Stimulated activated CD4-positive, alpha-beta T cell treated with anti-CD3 and anti-CD28 coated beads, Interleukin-15, amount 100 ng/mL, for 24 hours (primary cell): ENCODE measurements at places on chromosomes 5 and 9.

- no peak for DNase-seq
These were observed 278.3 kb upstream of the TUT7 start for GRCh38 chr9:86632537-86632936.

DNA sequence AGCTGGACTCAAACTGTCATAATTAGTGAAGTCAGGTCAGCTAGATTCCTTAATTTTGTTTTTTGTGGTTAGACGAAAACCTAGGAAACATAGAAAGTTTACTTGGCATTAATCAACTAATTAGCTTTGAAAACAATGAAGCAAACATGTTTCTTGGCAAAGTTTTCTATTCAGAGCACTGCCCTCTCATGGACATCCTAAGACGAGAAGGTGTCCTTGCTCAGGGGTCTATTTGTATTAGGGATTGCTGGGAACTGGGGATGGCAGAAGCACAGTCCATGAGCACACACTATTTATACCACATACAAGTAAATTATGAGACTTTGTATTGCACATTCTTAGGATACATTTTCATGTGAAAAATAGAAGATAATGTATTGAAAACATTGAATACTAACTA, 49.7 kb downstream of the POC5 start:
- no peak for DNase-seq

GRCh38 chr9:119257592-119257991, 111.6 kb downstream of the BRINP1 start:
- DNase-seq: no peak

DNA sequence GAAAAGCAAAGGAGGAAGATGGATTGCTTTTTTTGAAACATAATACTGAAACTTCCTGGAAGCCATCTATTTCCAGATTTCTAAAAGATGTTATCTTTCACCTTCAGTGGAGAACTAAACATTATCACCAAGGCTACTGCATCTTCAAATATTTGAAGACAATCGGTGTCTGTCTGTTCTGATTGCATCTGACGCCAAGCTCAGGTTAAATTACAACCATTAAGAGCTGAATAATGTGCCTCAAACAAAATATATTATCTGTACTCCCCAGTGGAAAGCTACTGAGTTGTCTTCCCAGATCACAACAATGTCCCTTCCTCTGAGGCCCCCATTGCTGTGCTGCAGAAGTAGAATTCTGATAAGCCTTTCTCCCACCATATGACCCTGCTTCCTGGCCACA, 342.3 kb downstream of the PLK2 start:
- DNase-seq: no peak

- DNase-seq: peak; percentile 72
These were observed 63.1 kb downstream of the CXXC5 start for GRCh38 chr5:139711067-139711905.

GRCh38 chr5:96572864-96573512, 89.2 kb upstream of the CAST start:
- DNase-seq: no peak

- peak; percentile 65 for DNase-seq
These were observed 1.3 kb downstream of the HMGXB3 start for GRCh38 chr5:150001660-150002486.

DNA sequence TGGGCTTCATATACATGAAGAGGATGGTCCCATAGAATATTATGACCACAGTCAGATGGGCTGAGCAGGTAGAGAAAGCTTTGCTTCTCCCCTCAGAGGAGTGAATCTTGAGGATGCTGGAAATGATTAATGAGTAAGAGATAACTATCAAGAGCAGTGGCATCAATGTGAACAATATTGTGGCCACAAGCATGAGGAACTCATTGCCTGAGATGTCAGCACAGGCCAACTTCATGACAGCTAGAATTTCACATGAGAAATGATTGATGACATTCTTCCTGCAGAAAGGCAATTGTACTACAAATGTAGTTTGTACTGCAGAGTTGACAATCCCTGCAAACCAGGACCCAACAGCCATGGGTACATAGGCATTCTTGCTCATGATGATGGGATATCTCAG, 586 bp downstream of the OR13C9 start:
- DNase-seq: no peak

- DNase-seq: peak; percentile 1
These were observed 9.2 kb upstream of the CXXC5 start for GRCh38 chr5:139638736-139639618.

DNA sequence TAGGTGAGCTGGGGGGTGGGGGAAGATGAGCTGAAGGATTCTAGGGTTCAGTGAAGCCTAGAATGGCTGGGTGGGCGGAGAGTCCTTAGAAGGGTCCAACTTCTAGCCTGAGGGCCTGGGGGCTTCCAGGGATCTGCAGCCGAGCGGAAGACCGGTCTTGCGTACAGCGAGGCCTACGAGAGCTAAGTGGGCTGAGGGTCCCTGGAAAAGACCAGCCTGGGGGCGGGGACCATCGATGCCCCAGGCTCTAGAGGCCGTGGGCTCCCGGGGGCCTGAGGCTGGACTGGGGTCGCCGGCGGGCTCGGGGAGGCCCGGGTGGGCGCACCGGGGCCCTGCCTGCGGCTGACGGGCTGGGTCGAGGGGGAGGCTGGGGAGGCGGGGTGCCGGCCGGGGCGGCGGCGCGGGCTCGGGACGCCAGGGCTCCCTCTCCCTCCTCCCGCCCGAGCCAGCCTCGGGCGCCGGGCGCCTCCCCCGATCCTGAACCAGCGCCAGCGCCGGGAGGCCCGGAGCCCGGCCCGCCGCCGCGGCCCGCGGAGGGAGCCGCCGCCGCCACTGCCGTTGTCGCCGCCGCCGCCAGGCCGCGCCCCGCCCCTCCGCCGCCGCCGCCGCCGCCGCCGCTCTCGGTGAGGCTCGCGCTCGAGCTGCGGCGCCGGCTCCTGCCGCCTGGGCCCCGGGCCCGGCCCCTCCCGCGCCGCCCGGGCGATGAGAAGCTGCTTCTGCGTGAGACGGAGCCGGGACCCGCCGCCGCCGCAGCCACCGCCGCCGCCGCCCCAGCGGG, at the start of gene MVB12B:
MVB12B (plus strand) TSS at position 602 of the 778 bp plus-strand sequence; CDS start at position 703, 101 bp downstream.
- peak; percentile 56 for DNase-seq

- no peak for DNase-seq
These were observed 79.4 kb upstream of the DIRAS2 start for GRCh38 chr9:90722071-90722470.

DNA sequence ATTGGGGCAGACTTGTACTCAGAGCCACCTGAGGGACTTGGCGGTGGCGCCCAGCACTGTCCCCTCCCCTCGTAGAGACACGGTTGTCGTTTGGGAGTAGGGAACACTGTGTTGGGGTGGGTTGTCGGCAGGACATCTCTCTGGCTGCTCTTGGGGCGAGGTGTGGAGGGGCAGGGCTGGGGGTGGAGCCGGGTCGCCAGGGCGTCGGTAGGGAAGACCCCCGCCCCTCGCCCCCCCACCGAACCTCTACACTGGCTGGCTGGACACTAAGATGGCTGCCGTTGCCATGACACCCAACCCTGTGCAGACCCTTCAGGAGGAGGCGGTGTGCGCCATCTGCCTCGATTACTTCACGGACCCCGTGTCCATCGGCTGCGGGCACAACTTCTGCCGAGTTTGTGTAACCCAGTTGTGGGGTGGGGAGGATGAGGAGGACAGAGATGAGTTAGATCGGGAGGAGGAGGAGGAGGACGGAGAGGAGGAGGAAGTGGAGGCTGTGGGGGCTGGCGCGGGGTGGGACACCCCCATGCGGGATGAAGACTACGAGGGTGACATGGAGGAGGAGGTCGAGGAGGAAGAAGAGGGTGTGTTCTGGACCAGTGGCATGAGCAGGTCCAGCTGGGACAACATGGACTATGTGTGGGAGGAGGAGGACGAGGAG, 778 bp downstream of the TRIM41 start:
- DNase-seq: peak; percentile 72

DNA sequence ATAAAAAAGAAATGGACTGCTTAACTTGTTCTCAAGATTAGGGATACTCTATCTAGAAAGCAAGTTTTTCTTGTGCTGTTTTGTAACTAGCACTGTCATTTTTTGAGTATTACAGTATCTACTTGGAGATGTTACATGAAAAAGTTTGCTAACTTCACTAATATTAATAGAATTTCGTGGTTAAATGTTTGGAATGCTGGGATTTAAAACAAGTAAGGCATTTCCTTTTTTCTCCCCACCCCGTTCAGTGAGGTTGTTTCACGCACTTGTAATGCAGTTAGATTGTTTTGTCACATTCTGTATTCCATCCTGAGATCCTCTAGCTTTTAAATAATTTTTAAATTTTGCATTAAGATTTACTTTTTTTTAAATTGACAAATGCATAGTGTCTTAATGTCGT, 20.0 kb upstream of the TEK start:
- no peak for DNase-seq

GRCh38 chr9:98263482-98264357, 8.3 kb upstream of the TBC1D2 start:
- peak; percentile 86 for DNase-seq

GRCh38 chr5:14292766-14293658, 149.9 kb downstream of the TRIO start:
- no peak for DNase-seq

DNA sequence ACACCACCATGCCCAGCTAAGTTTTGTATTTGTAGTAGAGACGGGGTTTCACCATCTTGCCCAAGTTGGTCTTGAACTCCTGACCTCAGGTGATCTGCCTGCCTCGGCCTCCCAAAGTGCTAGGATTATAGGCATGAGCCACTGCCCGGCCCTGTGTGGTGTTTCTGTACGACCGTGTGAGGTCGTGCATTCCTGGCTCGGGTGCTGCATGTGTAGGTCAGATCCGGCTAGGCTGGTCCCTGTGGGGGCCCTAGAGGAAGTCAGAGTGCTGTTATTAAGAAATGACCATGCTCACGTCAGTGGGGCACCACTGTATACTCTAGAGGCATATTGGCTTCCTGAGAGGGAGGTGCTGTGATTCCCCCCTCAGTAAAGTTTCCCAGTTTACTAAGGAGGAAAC, 13.7 kb downstream of the WNK2 start:
- no peak for DNase-seq

DNA sequence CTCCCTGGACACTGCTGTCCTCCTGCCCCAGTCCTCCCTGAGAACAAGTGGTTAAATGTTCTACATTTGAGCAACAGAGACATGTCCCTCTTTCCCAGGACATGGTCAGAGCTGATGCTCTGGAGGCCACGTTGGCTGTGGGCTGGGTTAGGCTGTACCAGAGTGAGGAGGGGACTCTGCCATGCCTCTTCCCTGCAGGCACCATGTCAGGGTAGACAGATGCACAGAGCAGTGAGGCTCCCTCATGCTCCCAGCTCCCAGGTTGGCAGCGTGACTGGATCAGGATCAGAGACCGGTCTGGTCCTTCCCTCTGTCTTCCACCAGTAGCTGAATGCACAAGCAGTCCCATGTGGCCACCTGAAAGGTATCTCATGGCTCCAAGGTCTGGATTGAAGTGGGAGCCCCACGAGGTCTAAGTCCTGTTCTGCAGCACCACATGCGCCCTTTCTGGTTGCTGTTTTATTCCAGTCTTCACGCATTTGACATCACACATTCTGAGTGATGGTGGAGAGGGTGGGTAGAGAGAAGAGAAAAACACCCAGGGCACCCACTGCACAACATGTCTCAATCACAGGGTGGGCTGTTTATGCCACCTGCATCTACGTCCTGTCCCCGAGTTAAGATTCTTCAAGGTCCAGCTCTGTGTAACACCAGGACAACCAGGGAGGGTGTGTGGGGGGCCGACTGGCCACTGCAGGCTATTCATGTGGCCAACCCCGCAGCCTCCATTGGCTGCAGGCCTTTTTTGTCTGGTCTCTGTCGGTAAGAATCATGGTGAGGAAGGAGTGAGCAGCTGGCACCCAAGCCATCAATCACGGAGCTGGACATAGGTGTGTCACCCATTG, 204.9 kb downstream of the FANCC start:
- DNase-seq: no peak

- no peak for DNase-seq
These were observed 86.6 kb upstream of the SHISAL2B start for GRCh38 chr5:64603676-64604075.

DNA sequence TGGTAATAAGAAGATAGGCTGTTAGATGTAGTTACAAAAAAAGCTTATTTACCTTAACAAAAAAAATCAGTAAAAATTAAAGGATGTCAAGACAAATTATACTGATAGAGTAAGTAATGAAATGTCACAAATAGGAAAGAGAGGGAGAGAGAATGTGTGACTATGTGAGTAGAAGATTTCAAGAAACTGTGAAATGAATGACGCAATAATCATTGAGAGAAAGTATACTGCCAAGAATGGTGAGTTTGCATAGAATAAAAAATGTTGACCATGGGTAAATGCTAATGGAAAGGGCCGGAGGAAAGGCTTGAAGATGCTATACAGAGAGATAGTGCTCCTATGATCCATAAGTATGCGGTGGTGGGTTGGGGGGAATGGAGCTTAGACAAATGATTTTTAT, 100.7 kb downstream of the PTPRD start:
- no peak for DNase-seq

GRCh38 chr5:57509501-57510260, 27.1 kb upstream of the ACTBL2 start:
- DNase-seq: no peak

GRCh38 chr9:113876151-113876992, at the start of gene ZNF618:
Gene ZNF618, plus strand, starts transcription at chr9:113876309. Its CDS starts 72 bp downstream, at chr9:113876381.
- DNase-seq: peak; percentile 42

- DNase-seq: no peak
These were observed 53.5 kb downstream of the PPP2R2B start for GRCh38 chr5:146825033-146825432.

GRCh38 chr9:121627427-121627826, 24.0 kb upstream of the DAB2IP start:
- DNase-seq: no peak

- DNase-seq: no peak
These were observed 569.8 kb upstream of the ADAMTS16 start for GRCh38 chr5:4570047-4570995.

DNA sequence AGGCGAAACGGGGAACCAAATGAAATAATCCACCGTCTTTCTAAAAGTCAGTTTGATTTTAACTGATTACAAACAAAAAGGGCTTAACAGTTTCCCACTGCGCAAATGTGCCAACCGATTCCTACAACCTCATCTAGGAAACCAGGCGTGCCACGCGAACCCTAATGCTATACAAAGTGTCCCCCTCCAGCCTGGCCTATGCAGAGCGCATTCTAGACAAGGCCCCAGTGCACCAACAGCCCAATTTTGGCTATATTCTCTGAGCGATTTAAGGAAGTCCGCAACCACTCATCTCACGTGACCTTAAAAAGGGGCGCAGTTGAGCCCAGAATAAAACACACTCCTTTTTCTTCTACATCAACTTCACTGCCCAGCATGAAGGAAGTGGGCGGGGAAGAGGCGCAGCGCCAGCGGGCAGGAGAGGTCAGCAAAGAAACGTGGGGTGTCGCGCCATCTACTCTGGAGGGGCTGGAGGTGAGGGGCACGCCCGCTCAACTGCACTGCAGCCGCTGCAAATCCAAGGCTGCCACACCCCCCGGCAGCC, 779 bp downstream of the FAM13B start:
- no peak for DNase-seq

- DNase-seq: no peak
These were observed 66.4 kb upstream of the SPRY4 start for GRCh38 chr5:142391058-142391845.

DNA sequence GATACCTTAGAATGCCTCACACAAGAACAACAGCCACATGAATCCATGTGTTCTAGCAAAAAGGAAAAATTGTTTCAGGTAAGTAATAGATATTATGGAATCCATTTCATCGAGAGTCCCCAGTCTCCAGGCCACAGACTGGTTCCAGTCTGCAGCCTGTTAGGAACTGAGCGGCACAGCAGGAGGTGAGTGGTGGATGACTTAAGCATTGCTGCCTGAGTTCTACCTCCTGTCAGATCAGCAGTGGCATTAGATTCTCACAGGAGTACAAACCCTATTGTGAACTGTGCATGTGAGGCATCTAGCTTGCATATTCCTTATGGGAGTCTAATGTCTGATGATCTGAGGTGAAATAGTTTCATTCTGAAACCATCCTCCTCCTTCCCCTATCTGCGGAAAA, 207.0 kb downstream of the CSNK1G3 start:
- DNase-seq: no peak

- DNase-seq: no peak
These were observed 708 bp upstream of the CSNK1G3 start for GRCh38 chr5:123511290-123511647.
